Activated naive CD4-positive, alpha-beta T cell (primary cell): ENCODE measurements at places on chromosomes 1 and 21.

DNA sequence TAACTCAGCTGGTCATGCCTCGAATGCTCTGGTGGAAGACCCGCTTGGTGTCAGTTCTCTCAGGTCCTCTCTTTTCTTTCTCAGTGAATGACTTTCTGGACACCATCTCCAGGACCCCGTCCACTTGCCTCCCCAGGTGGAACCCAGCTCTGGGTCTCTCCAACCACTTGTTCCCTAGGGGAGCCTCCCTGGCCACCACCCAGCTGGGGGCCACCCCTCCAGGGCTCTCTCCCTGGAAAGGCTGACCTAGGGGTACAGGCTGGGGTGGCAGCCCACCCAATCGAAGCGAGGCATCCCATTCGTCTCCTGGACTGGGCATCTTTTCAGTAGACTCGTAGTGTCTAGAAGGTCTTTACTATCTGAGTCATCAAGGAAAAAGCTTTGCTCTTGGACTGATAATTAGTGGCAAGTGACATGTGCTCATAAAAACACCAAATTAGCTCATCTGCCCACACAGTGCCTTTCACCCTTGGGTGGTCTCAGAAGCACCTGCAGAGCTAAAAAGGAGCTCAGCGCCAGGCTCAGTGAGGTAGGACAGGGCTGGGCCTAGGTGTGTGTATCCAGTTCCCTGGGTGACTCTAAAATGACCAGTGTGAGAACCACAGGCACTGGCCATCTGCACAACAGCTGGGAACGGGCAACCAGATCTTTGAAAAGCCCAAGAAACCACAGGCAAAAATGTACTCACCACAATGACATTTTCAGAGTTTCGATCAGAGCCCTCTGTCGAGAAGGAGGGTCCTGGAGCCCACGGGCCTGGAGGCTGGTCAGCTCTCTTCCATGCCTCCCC, 2.4 kb upstream of the PDXK start:
- no peak for DNase-seq

DNA sequence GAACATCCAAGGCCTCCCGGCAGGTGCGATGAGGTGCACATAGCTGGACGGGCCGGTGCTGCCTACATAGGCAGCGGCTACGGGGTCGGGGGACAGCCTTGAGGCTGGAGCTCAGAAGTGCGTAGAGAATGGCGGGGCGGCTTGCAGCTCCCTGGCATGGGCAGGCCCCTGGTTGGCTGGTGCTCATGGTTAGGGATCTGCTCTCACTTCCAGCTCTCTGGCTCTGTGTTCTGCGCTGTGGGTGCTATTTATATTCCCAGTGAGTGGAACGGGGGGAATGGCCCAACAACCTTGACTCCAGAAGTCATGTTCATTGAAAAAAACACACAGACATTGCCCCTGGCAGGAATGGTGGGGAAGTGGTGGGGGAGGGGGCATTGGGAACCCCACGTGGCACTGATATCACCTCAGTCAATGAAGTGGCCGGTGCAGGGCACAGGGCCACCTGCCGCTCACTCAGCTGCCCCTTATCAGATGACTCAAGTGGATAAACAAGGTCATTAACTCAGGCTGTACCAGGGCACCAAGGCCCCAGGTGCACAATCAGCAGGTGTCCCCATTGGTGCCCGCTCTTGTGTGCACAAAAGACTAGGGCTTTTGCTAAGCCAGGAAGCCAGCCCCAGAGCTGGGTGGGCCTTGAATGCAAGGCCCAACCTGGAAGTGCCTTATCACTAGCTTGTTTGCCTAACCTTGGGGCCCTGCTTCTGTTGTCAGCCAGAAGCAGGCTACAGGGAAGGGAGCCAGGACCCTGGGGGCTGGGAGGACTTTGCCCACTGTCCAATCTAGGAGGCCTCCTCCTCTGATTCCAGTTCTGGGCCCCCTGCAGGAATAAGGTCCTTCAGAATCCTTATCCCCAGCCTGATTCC, at the start of gene NR0B2:
TSS of gene NR0B2 (minus strand) at position 222 of the 866 bp plus-strand sequence. CDS start at position 187, 35 bp downstream.
- DNase-seq: no peak

DNA sequence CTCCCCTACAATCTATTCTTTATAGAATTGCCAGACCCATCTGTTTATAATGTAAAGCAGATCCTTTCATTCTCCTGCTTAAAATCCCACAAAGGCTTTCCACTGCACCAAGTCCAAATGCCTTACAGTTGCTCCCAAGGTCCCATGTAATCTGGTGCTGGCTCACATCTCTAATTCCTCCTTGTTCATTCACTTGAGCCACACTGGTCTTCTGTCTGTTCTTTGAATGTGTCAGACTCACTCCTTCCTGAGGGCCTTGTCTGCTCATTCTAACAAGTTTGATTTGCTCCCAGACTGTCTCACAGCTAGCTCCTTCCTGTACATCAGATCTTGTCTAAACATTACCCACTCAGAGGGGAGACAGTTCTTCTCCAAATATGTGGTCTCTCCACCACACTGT, 38.9 kb downstream of the ALG14 start:
- no peak for DNase-seq

DNA sequence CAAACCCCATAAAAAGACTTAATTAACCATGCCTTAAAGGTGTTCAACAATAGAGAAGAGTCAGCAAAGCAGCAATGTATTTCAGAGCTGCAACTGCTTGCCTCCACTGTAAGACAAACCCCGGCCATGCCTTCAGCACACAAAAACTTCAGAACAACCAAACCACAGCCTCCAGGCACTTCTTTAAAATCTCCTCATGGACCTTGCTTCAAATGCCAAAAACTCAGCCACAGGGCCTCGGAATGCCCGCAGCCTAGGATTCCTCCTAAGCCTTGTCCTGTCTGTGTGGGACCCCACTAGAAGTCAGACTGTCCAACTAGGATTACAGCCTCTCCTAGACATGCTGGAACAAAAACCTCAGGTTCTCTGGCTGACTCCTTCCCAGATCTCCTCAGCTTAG, 208.1 kb upstream of the DUSP10 start:
- DNase-seq: no peak

DNA sequence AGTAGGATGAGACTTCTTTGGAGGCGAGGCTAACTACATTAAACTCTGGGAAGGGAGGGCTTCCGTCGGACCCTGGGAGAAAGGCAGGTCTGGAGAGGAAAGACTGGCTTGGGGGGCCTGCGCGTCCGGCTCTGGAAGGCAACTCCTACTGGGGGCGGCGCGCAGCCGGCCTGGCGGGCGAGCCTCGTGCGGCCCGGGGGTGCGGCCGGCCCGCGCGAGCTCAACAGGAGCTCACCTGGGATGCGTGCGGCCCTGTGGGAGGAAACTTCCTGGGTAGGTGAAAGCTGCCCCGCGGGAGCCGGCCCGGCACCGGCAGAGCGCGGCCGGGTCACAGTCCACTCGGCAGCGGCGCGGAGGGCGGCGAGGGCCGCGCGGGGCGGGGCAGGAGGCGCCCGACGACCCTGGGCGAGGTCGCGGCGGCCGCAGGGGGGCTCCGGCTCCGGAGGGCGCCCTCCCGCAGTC, 449 bp downstream of the EPS15 start:
- no peak for DNase-seq

GRCh38 chr21:38743772-38744529, 61.8 kb upstream of the ETS2 start:
- DNase-seq: no peak

DNA sequence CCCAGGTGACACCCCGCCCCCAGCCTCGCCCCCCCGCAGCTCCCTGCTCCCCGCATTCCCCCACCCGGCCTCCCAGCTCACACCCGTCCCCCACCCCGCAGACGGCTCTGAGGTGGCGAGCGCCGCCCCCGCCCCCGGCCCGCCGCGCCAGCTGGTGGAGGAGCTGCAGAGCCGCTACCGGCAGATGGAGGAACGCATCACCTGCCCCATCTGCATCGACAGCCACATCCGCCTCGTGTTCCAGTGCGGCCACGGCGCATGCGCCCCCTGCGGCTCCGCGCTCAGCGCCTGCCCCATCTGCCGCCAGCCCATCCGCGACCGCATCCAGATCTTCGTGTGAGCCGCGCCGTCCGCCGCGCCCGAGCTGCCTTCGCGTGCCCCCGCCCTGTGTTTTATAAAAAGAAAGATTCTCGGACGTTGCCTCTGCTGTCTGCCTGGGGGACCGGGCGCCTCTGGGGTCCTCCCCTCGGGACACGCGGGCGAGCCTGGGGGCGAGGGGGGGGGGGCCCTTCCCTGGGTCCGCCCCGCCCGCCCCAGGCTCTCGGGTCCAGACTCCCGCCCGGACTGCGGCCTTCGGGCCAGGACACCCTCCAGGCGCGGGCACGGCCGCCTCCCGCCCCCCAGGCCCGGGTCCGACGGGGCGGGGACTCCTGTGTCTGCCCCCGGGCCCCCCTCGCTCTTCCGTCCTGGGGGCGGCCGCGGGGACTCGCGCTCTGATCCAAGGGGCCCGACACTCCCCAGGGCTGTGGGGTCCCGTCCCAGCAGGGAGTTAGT, 1.6 kb upstream of the MMP23B start:
- peak; percentile 74 for DNase-seq

DNA sequence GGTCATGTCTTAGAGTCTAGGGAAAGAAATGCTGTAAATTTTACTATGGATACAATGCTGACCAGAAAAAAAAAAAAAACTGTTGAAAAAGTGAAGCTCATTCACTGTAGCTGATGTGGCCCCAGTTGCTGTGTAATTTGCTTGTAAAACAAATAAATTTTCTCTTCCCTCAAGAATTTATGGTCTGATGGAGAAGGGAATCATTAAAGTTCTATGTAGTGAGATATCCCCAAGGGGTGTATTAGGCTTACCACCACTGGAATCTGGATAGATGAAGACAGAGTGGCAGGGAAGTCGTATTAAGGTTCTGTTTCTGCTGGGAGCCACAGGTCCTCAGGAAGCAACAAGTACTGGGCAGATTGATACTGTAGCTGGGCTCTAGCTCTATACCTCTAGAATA, 860.0 kb downstream of the LTN1 start:
- DNase-seq: no peak

GRCh38 chr1:54335755-54336108, 70.5 kb downstream of the SSBP3 start:
- DNase-seq: no peak

- no peak for DNase-seq
These were observed 152.2 kb downstream of the CLEC20A start for GRCh38 chr1:178344513-178345091.

DNA sequence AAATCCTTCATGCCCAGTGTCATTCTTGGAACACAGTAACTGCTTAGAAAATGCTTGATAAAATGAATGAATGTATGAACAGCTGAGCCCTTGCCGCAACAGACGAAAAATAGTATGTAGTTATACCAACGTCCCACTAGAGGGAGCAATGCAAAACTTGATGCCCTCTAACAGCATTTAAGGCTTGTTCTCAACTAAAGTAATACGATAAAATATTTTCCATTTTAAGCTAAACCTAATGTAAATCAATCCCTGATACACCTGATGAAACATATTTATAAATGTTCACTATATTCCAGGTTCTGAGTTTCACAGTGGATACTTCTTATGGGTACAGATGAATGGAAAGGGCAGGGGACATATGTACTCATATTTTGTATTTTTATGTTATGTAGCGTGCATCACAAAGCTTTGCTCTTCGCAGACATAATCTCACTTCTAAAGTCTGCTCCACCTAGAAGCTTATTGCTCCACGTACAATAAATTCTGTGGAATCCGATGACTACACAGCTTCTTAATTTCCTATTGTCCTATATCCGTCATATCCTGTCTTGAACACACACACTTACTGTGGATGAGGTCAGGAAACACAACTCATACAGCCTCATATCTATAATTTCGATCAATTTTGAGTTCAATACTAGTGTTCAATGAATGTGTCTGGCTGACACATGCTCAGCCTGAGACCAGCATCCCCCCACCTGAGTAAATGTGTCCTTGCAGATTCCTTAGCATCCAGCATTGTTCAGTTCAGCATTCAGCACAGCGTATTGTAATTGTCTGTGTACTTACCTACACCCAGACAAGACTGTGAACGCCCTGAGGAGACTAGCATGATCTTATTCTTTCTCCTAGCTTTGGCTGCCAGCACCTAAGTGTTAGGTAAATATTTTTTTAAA, 4.4 kb upstream of the UTP25 start:
- no peak for DNase-seq

- DNase-seq: no peak
These were observed 176.8 kb downstream of the ATP6V1G3 start for GRCh38 chr1:198363625-198364151.

DNA sequence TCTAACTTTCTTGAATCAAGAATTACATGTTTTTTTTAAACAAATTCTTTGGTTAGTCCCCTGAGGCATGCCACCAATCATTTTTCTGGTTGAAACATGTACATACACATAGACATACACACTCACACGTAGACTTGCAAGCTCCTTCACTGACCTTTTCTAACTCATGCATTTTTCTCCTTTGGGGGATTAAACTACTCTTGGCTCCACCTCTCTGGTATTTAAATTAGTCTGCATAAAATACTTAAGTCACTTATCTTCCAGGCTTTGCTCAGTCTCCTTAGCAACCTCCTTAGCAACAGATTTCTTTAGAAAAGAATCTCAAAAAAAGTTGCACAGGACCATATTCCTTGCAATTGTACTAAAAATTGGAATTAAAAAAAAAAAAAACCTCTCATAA, 440.9 kb upstream of the LRRC7 start:
- DNase-seq: no peak

- DNase-seq: no peak
These were observed 136.9 kb downstream of the DISC1 start for GRCh38 chr1:231763456-231763855.

DNA sequence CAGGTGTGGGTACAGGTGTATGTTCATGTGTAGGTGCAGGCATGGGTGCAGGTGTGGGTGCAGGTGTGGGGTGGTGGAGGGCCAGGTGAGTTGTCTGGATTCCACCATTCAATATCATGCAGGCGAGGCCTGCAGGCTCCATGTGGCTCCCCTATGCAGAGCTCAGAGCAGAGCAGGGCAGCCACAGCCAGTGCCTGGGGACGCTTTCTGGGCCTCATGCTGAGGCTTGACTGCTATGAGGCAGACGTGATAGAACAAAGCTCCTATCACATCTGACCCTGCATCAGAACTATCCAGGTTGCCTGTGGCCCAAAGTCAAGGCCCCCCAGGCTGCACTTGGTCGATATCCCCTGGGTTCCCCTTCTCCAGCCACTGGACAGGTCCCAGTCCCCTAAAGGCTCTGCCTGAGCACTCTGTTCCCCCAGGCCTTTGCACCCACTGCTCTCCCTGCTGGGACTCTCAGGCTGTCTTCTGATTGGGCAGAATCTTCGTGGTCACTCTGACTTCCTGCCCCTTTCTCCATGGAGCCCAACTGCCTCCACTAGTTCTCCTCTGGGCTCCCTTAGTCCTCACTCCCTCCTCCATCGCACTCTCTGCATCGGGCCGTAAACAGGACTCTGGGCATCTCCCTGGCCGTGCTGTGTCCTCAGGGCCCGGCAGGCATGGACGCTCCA, 78.6 kb upstream of the ACTL8 start:
- no peak for DNase-seq
